Uterus (tissue), 4 donors: ENCODE measurements at places on chromosomes 6 and 20. TPM values are rescaled to one million over a fixed set of nuclear protein-coding genes. Genes with fewer than 3 reads are reported as not detected.
A peak's percentile ranks its signal among the peaks of the same experiment; 100 is the strongest.

DNA sequence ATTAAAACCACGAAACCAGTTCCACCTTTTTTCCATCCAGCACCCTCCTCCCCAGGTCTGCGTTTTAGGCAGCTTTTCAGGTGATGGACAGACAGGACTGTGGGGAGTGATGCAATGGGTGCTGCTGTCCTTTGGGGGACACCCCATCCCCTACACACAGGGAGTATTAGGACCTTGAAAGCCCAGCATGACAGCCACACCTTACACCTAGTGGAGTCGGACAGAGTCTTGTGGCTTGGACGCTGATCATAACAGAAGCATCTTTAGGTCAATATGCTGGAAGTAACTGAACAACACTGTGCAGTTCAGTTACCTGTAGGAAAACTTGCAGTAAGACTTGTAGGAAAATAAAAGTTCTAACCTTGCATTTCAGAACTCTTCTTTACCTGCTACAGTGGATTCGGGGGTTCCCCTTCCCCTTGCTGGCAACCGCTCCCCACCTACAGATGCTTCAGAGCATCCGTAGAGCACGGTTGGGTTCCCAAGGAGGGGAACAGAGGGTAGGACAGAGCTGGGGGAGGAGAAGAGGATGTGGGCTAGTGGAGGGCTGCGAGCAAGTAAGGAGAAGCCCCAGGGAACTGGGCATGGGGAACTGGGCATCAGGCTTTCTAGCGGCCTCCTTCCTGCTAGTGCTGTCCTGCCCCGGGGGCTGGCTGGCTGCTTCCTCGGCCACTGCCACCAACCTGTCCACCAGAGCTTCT lies 31.7 kb downstream of the PLEKHG1 start:
- H3K36me3 ChIP-seq, result no peaks in the 10 kb centered on the region
- no peak overlapping the region for H3K27ac ChIP-seq
- H3K27me3 ChIP-seq, result no peaks in the 10 kb centered on the region
- H3K4me3 ChIP-seq, result no peak overlapping the region
- H3K4me1 ChIP-seq, result no peaks in the 10 kb centered on the region

Gene FOXQ1
- total RNA-seq, result 0.18 TPM

Gene SNAP25
- 5.3 TPM for total RNA-seq

DNA sequence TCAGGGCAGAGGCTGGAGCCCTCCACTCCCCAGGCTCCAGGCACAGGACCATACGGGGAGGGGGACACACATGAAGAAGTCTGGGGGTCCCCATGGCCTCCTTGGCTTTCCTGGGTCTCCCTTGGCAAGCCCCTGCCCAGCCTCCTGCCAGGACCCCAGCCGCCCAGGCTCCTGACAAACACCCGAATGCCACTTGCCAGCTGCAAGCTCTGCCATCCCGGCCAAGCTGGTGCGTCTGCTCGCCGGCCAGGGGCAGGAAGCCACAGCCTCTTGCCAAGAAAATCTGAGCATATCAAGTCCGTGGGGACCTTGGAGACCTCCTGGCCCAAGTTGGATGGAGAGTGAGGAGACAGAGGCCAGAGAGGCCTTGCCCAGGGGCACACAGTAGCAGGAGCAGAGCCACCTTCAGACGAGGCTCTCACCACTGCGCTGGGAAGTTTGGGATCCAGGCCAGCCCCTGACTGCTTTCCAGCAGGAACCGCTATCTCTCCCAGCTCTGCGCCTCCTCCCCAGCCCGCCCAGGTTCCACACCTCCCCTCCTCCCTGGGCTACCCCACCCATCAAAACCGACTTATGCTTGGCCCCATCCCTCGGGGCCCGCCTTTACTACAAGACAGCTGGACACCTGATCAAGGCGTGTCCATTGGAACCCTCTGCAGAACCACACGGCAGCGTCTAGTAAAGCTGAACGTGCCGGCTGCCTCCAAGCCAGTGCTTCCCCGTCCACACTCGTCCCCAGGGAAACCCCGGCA lies 80.2 kb downstream of the GRM4 start:
- no peak overlapping the region for H3K4me3 ChIP-seq
- no peak overlapping the region for H3K27ac ChIP-seq
- DNase-seq, result no peak
- H3K27me3 ChIP-seq, result no peaks in the 10 kb centered on the region
- no peaks in the 10 kb centered on the region for H3K36me3 ChIP-seq

DNA sequence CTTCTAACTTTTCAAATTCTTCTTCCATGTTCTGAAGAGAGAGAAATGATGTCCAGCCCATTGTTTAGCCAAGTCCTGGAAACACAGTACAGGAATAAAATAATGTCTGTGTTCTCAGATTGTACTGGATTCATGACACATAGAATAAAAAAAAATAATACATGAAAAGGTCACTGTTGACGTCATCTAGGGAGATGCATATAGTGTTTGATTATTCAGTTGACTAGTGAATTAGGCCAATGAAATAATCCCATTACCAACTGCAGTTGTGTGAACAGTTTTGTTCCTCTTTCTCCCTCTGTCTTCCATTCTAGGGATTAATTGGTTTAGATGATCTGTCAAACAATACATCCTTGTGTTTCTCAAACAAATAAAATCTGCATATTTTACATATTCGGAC lies 222.8 kb downstream of the ALDH8A1 start:
- H3K27ac ChIP-seq, result no peak overlapping the region

DNA sequence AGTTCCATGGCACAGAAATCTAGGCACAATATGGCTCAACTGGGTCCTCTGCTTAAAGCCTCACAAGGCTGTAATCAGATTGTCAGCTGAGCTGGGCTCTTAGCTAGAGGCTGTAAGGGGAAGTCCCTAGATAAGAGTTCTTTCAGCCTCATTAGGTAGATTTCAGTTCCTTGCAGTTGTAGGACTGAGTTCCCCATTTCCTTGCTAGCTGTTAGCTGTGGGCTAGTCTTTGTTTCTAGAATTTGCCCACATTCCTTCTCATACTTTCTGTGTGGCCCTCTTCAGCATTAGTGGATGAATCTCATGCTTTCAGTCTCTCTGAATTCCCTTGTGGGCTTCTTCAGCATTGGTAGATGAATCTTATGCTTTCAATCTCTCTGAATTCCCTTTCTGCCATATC lies 71.0 kb upstream of the MRAP2 start:
- no peaks in the 10 kb centered on the region for H3K36me3 ChIP-seq
- DNase-seq, result no peak
- H3K4me3 ChIP-seq, result no peak overlapping the region
- H3K4me1 ChIP-seq, result no peaks in the 10 kb centered on the region
- no peaks in the 10 kb centered on the region for H3K27me3 ChIP-seq

- H3K4me3 ChIP-seq, result no peak overlapping the region
- H3K36me3 ChIP-seq, result no peaks in the 10 kb centered on the region
- H3K27me3 ChIP-seq, result no peaks in the 10 kb centered on the region
- no peaks in the 10 kb centered on the region for H3K4me1 ChIP-seq
- peak overlapping the region; percentile 40 for H3K27ac ChIP-seq
Observed at GRCh38 chr6:56852260-56853010, 102.5 kb upstream of the BEND6 start.

DNA sequence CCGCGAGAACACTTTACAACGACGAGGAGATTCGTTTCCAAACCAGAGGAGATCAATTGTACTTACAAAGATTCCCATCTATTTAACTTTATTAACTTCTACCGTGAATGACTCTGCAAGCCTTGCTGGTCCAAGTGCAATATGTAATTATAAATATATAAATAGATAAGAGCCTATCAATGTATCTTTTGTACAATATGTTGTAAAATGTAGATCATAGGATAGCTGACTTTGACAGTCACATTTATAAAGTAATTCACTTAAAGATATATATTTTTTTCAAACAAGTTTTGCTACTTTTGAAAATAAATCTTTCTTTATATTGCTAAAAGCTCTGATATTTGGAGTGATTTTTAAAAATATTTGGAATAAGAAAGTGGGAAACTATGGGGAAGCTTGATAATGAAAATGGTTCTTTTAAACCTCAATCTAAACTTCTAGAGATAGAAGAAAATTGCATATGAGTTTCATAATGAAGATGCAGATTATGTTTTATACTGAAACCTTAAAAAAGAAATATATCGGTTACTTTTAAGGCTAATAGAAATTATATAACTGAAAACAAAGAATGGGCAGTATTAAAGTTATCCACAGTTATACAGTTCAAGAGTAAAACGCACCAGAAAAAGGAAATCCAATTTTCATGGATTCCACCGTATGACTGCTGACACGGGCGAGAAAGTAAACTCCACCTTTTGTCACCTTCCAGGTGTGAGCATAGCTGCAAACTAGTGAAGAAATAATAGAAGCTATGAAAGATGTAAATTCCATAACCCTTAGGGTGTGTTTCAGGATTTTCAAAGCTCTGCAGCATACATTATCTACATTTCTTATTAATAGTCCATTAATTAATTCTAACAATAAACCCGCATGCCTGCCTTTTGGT lies 3.3 kb downstream of the TCF21 start:
- H3K27me3 ChIP-seq, result peaks cover 16% of the 10 kb centered on the region
- no peak for DNase-seq
- peak overlapping the region; percentile 64 for H3K4me3 ChIP-seq
- peak overlapping the region; percentile 85 for H3K27ac ChIP-seq
- no peaks in the 10 kb centered on the region for H3K36me3 ChIP-seq
